Choroid plexus epithelial cell (primary cell): ENCODE measurements at places on chromosomes 4 and X.

- no peak for DNase-seq
Measured at GRCh38 chr4:75634281-75634680, 4.0 kb upstream of the CDKL2 start.

DNA sequence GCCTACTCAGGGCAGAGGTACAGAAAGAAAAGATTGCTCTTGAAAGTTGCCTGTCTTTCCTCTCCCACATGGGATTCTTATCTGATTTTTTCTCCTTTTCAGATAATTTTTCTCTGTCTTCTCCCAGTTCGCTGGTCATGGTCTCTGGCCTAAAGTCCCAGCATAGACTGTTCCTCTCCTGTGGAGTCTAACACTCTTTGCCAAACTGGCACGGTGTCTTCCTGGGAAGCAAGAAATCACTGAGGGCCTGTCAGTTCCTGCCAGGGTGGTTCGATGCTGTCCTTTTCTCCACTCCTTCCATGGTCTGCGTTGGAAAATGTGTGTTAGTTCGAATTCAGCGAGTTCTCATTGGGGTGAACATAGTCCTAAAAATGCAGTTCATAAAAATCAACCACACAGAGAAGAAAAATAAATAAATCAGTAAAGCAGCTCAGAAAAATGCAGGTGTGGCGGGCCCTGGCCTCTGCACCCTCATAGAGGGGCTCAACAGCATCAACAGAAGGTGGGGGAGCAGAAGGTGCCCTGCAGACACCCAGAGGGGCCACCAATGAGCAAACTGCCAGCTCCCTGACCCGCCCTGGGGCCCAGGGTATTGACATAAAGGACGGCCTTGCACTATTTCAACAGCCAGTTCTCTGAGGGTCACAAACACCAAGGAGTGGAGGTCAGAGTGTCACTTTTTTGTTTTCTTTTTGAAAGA is 2.1 kb downstream of the RGN start:
- DNase-seq: no peak

DNA sequence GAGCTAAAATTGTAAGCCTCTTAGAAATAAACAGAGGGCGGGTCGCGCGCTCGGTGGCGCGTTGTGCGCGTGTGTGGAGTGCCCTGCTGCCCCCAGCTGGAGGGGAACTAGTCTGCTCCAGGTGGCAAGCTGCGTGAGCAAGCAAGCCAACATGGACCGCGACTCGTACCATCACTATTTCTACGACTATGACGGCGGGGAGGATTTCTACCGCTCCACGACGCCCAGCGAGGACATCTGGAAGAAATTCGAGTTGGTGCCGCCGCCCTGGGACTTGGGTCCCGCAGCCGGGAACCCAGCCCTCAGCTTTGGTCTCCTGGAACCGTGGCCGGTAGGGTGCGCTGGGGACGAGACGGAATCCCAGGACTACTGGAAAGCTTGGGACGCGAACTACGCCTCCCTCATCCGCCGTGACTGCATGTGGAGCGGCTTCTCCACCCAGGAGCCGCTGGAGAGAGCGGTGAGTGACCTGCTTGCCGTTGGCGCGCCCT is 66.1 kb downstream of the DNAAF6 start:
- DNase-seq: peak; percentile 1

GRCh38 chr4:76605099-76605563 is 170.1 kb downstream of the SHROOM3 start:
- DNase-seq: no peak

DNA sequence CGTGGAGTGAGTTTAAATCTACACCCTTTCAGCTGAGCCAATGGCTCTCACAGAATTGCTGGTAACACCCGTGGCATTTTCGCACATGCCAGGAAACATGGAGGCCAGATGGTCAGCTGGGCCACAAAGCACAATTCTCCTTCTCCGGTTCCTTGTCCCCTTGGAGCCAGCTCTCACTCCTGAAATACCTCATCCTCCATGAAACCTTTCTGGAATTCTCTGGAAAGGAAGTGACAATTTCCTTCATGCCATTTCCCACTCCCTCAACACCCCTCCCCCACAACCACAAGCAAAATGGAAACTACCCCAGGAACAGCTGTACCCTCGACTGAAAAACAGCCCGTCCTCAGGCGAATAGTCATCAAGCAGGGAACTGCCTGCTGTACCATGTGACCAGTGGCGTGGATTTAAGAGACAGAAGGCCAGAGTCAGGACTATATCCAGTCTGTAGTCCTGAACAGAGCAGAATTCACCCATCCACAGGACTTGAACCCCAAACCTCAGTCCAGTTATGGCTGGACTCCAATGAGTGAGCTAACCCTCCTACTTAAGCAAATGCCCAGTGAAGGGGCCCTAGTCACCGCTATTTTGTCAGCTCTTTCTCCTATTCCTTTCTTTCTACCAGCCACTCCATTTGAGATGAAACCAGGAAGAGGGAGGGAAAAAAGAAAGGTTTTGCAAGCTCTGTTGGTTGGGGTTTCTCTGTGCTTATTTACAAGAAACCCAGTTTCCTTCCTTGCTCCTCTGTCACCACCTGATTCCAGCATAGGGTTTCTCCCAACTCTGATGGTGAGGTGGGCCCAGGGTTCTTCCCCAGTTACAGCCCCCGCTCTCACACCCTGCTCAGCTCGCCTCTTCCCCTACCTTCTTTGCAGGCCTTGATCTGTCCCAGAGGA is 24.5 kb downstream of the ELF4 start:
- DNase-seq: no peak

DNA sequence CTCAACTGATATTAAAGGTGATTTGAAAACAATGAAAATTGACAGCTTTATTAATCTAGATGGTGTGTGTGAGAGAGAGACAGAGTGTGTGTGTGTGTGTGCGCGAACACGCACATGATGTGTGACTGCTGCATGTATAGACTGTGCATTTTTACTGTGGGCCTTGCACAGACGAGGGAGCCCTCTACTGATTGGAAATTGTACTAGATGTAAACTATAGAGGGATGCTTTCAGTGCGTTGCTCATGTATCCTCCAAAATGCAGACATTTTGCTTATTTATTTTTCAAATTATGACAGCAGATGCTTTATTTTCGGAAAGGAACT is 168.4 kb upstream of the GK2 start:
- peak; percentile 59 for DNase-seq

DNA sequence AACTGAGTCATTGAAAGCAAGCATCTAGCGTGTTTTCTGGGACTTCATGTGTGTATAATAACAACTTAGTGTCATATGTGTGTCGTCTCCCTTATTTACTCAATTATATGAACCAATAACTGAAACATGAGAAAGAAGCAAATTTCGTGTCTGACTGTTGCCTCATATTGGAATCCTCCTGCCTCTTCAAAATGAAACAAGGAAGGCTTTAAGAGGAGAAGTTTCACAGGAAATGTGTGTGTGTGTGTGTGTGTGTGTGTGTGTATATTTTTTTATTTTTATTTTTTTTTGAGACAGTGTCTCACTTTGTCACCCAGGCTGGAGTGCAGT is 145.8 kb upstream of the SFRP2 start:
- no peak for DNase-seq

GRCh38 chr4:118260309-118260708 is 92.5 kb downstream of the PRSS12 start:
- DNase-seq: no peak
